M059J (cell line): ENCODE measurements at places on chromosomes 5 and 9. TPM values are rescaled to one million over a fixed set of nuclear protein-coding genes. Genes with fewer than 3 reads are reported as not detected.

- no peak for DNase-seq
These were observed 88.2 kb downstream of the PTPN3 start for GRCh38 chr9:109409773-109410397.

GRCh38 chr9:110048403-110048975, 159.5 kb downstream of the C9orf152 start:
- DNase-seq, result peak; percentile 76

DNA sequence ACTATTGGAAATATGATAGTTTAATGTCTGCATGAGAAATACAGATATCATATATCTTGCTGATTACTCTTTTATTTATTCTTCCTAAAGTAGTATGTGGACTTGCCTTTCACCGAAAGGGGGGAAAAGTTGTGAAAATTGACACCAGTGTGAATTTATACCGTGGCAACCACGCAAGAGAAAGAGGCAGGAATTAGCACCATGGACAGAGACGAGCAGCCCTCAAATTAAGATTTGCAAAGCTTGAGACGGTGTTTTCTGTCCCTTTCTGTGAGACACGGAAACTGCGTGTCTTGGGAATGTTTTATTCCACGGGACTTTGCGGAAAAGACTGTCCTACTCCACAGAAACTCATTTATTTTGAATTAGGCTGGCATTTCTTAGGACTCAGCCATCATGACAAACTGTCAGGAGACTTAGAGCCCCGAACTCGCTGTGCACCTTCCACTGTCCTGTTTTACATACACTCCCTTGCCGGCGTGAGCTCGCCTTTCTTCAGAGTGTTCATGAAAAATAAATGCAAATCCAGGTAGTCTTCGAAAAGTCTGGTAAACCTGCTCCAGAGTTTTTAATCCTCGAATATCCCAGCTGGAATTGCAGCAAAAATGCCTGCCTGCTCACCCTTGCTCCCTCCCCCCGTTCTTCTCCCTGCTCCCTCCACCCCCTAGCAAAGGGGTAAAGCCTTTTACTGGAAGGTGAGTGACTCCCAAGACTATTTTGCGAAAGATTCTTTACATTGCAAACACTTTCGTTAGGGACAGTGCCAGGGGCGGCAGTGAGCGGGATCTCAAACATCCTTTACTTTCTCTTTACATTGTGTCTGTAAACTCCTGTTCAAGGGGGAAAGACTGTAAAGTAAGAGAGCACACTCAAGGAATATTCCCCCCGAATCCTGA, 3.8 kb upstream of the ELAVL2 start:
- peak; percentile 55 for DNase-seq

DNA sequence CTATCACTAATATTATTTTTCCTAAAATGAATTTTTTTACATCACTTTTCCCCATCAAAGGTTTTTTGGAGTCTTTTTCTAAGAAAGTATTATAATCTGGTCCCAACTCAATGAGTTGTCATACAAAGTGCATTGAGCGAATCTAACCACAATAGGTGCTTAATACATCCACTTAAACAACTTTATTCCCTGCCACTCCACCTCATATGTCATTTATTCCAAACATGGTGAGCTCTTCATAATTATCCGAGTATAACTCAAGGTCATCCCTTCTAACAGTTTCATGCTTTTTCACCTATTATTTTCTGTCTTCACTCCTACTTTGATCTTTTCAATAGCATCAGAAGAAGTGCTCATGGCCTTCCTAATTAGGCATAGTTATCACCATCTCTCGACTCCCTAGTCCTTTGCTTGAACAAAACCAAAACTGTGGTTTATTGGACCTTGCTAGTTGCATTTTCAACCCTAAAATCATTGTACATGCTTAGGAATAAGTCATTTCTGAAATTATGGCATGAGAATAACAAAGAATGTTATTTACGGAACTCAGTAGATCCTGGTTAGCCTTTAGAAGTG, 754.7 kb upstream of the CTNND2 start:
- no peak for DNase-seq

- DNase-seq, result no peak
These were observed 187.0 kb downstream of the CACNA1B start for GRCh38 chr9:138064547-138064946.

EDIL3 gene
- total RNA-seq, result 73.0 and 109 TPM in 2 replicates
